ENCODE measurements at places on chromosomes 7 and 10.

DNA sequence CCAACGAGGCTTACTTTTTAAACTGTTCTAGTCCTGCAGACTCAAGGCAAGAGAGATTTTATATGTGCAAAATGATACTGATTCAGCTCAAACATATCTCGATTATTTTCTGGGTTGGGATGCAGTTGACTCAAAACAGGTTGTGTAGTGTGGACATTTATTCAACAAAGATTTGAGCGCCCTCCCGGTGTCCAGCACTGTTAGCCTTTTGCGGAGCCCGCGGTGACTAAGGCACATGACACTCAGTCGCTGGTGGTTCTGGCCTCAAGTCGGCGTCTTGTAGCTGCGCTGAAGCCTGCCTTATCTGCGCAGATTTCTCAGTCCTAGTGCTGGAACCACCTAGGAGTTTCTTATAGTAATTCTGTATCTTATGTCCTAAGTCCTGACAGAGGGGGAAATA, 938 bp upstream of the CADPS2 start:
- no peak for DNase-seq

GRCh38 chr10:97338041-97338440, 3.5 kb upstream of the FRAT2 start:
- DNase-seq, result no peak

DNA sequence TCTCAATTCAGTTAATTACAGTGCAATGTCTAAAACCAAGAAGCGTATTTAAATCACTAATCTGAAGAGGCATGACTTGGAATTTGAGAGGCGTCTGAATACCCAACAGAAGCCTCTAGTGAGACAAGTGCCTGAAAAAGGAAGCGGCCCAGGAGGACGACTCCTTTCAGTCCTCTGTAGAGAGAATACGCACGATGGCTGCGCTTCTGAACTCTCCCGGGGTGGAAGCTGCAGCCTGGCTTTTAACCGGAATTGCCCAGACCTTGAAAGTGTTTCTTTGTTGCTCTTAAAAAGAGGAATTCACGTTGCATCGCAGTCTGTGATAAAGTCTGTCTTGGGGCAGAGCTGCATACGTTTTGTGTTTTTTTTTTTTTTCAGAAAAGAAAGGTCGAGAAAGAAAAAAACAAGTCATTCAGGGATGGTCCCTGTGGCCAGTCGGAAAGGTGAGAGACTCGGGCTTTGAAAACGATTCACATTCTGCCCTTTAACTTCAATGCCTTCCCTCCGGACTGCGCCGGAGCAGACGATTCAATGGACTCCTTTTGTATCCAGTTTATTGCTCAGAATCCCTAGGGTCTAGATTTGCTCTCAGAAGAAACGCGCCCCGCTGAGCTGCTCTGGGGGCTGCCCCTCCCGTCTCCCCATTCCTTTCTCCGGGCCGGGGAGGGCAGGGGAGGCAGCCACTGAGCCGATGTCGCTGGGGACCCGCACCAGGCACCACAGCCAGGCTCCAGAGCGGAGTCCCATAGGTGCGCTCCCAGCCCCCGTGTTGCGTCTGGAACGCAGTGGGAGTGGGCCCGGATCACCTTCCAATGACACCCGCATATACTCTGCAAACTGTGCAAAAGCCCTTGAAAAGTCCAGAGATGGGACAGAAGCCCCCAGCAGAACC, 994 bp upstream of the PTF1A start:
- DNase-seq, result no peak

DNA sequence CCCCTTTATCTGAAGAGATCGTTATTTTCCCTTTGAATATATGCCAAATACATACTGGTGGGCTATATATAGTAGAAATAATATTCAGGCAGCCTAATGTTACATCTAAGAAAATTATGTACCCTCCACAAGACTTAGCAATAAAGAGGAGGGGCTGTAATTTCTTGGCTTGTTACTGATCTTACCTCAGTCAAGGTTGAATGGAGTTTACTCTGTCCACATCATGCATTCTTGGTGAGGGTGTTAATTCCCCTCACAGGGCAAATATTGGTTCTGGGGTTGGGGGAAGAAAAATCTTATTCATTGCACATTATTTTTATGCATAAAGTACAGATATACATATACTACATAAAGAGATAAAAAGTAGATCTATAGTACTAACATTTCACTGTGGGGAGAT, 145.8 kb upstream of the ANK3 start:
- no peak for DNase-seq

GRCh38 chr10:127000598-127000997, 95.4 kb downstream of the DOCK1 start:
- DNase-seq, result no peak

DNA sequence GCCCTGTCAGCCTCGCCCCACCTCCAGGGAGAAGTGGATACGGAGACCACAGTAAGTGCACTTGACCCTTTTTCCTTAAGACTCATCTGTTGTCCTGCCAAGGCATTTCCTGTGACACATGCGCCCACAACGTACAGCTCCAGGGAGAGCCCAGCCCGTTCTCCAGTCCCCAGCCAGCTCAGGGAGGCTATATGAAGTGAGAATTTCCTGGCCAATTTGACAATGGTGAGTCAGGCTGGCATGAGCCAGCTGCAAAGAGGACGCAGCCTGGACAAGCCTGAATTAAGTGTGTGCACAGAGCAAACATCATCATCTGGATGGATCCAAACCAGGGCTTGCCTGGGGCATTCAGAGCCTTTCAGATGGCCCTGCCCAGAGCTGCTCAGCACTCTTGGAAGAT, 244.8 kb downstream of the KCNMA1 start:
- no peak for DNase-seq

DNA sequence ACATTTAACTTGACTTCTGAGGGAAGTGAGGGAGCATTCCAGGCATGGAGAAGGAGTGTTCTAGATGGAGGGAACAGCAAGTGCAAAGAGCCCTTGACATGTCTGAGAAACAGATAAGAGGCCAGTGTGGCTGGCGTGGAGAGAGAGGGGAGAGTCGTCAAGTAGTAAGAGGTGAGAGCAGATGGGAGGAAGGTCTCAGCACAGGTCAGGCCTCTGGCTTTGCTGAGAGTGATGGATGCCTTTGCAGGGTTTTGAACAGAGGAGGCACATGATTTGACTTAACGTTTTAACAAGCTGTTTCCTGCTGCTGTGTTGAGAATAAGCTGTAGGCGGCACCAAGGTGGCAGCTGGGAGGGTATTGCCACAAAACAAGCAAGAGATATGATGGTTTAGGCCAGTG, 97.2 kb downstream of the KAT6B start:
- DNase-seq, result no peak

GRCh38 chr7:70457482-70457881, 674.5 kb upstream of the GALNT17 start:
- DNase-seq, result no peak

- DNase-seq, result no peak
Observed at GRCh38 chr7:92808635-92809034, 27.7 kb downstream of the CDK6 start.

- no peak for DNase-seq
Observed at GRCh38 chr7:30301751-30302150, 17.4 kb downstream of the ZNRF2 start.
